ENCODE measurements at places on chromosomes 16 and 17.

GRCh38 chr16:85304337-85304736 is 192.1 kb upstream of the CIBAR2 start:
- DNase-seq: no peak

DNA sequence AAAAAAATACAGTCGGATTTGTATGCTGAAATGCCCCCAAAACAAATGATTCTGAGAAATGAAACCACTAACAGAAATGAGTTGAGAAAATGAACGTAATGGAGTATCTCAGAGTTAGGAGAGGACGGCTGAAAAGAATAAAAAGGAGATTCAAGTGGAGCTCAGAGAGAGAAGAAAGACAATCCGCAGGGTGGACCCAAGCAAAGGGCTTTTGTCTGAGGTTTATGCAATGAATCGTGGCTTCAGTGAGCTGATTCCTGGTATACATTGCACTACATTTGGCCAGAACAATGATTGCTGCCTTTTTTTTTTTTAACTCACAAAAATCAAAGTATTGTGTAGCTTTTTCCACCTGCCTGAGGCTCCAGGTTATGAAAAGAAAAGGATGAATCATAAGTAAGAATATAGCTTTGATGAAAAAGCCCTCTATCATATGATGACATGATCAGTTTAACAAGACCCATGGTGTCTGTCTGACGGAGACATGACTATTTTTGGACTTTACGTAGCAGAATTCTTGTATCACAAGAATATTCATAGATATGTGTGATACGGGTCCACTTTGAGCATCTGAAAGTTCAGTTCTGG is 4.4 kb upstream of the MED9 start:
- DNase-seq: no peak

- peak; percentile 73 for DNase-seq
Measured at GRCh38 chr17:82230609-82231311, 1.9 kb downstream of the SLC16A3 start.

- DNase-seq: no peak
Measured at GRCh38 chr16:19520861-19521331, 1.0 kb downstream of the GDE1 start.

DNA sequence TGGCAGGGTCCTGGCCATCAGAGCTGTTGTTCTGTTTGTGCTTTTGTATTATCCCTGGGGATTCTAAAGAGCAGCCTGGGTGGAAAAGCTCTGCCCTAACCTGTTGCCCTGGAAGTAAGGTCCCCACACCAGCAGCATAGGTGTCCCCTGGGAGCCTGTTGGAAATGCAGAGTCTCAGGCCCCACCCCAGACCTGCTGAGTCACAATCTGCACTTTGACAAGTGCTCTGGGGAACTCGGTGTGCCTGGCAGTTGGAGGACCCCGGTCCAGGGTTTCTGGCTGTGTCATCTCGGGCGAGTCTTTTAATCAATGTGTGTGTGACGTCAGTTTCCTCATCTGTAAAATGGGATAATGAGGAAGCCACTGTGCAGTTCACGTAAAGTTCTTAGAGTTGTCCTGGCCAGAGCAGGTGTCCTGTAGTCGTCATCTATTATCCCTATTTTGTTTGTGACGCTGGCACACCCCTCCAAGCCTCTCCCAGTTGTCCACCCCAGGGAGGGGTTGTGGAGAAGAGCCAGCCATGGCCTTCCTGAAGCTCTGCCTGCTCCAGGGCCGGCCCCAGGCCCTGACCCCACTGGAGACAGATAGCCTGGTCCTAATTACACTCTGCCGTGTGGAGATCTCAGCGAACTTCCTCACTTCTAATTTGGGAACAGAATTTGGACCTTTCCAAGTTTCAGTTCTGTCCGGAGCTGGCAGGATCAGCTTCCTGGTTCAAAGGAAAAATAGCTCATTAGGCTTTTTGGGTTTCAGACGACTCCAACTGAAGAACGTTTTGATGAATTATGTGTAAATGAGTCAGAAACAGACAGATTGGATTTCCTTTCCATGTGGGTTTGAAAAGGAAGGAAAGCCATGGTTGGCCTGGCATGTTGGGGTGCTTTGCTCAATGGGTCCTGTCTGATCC is 295.7 kb upstream of the FOXF1 start:
- DNase-seq: no peak

Measured in CD4-positive, alpha-beta T cell treated with Interleukin-12 subunit alpha and Interleukin-12 subunit beta, for 1 hour (primary cell).